ENCODE measurements at places on chromosomes 6 and 20.

DNA sequence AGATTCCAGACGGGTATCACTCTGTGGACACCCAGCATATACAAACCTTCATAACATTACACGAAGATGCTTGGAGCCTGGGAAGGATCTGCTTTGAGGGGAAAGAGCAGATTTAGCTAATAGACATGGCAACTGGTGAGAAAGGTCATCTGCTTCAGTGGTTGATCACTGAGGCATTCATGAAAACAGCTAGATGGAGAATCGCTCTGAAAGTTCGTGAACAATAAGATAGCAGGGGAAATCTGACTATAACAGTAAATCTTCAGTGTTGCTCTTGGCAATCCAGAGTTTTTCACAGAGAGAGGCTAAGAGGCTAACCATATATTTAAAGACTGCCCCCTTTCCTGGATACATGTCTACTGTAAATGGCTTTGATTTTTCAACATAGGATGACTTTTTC, 245.3 kb downstream of the FARS2 start:
- DNase-seq = no peak

DNA sequence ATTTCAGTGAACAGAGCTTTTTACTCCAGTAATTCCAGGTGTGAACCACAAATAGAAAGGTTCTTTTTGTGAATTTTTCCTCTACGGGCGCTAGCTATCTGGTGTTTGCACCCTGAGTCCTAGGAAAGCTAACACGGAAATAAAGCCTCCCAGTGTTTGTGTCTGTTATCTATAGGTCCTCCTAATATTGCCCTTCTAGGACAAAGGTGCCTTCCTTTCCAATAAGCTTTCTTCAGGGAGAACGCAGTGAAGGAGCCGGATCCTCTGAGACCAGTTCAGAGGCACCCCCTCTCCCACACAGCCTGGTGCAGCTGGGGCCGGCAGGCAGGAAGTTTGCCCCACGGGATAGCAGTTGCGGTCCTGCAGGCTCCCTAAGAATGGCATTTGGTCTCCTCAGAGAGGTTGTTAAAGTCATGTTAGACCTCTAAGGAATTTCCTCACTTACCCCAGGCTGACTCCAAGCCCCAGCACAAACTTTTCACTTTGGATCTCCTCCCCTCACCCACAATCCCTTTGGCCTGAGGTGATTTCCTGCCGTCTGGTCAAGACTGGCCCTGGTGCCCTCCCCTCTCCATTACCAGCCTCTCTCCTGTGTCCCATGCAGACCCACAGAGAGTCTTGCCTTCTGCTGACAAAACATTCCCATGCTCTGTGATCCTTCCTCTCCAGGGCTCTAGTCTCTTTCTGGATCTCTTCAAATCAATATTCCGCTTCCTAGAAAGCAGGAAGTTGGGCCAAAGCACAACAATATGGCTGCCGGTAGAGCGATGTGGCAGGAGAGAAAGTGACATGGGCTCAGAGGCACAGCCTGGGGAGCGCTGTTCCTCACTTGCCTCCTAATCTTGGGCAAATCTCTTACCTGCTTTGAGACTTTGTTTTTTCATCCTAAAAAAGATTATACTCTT, 126.0 kb downstream of the MOXD1 start:
- DNase-seq = no peak

- DNase-seq = no peak
Measured at GRCh38 chr6:78995946-78996345, 82.1 kb downstream of the PHIP start.

DNA sequence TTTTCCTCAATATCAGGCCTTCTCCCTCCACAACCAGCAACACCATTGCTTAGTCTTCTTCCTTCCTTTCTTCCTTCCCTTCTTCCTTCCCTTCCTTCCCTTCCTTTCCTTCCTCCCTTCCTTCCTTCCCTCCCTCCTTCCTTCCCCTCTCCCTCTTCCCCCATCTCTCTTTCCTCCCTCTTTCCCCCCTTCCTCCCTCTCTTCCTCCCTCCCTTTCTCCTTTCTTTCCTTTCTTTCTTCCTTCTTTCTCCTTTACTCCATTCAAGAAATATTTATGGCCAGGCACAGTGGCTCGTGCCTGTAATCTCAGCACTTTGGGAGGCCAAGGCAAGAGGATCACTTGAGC, 66.4 kb upstream of the SIRPA start:
- DNase-seq = no peak

DNA sequence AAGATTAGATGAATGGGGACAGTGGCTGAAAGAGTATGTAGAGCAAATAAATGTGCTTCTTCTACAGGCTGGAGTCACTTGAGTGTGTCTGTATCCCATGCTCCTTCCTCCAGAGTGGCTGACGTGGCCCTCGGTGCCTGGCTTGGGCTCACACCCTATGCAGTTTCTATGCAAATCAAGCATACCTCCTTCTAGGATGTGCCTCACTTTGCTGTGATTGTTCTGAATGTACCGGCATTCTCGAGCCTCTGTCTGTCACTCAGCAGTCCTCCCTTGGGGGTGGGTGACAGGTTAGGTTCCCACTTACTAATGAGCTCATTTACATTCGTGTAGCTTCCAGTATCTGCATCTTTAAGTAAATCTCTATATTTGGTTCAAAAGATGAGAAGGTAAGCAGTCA, 55.1 kb upstream of the HDDC2 start:
- no peak for DNase-seq

GRCh38 chr20:47875297-47876025, 90.2 kb upstream of the SULF2 start:
- no peak for DNase-seq

- no peak for DNase-seq
Measured at GRCh38 chr6:56021943-56022342, 146.6 kb upstream of the BMP5 start.

DNA sequence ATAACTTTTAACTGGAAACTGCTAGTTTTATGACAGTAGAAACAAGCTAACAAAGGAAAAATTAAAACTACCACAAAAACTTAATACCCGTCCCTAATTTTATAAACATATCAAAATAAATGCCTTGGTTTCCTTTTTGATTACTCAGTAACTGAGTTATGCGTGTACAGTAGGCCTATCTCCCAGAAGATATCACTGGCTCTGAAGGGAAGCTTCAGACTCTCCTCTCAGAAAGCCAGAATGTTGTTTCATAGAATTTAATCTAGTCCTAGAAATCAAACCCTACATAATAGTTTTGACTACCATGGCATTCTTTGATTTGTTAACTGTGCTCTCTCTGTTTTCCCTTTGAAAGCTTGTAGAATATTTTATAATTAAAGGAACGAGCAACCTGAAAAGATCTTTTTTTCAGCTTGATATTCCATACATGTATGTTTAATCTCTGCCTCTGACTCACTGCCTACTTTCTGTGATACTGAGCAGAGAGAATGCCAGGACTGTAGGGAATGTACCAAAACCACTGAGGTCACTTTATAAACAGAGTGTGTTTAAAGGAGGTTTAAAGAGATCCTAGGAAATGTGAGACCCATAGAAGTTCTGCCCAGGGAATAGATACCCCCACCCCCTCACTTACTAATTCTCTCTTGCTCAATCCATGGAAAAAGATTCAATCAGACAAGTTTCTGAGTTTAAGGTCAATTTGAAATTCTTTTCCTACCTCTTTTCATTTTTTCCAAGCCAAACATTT, 311.5 kb downstream of the HDGFL1 start:
- DNase-seq = no peak

GRCh38 chr6:85675030-85675819, 32.5 kb upstream of the SYNCRIP start:
- DNase-seq = no peak

GRCh38 chr6:89830170-89830809, 610 bp downstream of the CASP8AP2 start:
- no peak for DNase-seq

GRCh38 chr20:4794846-4795245, 73.1 kb downstream of the PRND start:
- DNase-seq = no peak

DNA sequence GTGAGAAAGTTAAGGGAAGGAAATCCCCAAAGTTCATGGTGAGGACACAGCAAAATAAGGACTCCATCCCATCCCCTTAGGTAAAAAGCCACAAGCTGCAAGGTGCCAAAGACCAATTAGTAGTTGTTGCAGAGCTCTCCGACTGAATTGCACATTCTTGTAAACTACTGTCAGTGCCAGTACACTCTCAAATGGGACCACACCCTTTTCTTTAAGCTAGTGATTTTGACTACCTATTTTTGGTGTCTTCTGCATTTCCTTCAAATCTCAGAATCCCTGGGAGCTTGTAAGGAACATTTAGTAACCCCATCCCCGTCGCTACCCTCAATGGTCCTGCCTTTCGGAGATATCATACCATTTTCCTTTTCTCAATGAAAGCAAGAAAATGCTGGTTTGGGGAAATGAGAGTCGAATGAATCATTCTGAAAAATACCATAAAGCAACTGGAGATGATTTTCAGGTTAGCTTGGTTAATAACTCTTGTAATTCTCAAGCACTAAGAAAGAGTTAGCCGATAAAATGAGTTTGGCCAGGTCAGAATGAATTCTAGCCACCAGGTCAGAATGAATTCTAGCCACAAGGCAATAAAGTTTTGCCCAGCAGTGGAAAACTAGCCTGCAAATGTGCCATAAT, 5.2 kb upstream of the HMGN3 start:
- no peak for DNase-seq

GRCh38 chr6:67615796-67616195, 1019.3 kb upstream of the ADGRB3 start:
- DNase-seq = no peak

All from COR-L47 (cell line).